NCI-H146 (cell line): ENCODE measurements at places on chromosomes 4 and X.

DNA sequence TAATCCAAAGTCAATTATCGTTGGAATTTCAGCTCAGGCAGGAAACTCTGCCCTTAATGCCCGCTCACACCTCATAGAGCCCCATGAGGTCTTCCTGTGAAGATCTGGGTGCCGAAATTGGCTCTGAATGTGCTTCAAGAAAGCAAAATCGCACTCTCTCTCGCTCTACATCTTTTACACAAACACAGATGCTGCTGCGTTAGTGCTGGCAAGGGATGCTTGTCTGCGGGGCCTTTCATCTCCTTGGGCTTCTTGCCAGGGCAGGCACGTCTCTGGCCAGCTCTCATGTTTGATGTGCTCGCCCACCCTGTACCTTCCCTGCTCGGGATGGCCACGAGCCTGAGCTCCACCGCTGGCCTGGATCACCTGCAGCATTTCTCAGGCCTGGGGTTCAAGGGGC is 66.5 kb downstream of the CLCN4 start:
- DNase-seq: no peak

DNA sequence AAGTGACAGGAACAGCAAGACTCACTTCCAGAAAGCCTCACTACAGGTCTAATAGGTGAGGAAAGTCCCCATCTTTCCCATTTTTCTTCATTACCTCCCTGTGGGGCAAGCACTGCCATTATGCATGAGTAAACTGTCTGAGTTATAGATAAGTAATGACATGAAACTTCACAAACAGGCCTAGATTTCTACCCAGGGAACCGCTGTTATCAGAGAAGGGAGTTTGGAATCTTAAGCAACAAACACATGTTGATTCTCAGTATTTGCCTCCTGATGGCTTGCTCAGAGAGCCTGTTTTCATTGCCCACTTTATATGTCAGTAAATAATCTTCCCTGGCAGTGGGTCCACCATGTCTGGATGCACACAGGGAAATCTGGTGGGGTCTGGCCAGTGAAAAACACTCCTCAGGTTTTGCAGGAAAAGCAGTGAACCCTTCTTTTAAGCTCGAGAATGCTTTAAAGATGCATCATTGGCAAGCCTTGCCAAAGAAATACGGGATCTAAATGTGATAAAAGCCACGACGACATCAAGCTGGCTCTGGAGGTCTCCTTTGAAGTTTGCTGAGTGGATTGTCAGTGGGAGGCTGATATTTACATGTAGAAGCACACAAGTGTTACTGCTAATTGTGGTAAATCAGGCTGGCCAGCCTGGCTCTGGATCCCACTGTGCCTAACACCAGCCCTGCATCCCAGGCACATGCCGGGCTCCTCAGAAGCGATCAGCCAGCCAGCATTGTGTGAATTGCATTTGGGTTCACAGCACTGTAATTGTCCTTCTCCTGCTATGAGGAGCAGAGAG is 25.2 kb downstream of the PDGFRA start:
- DNase-seq: no peak

DNA sequence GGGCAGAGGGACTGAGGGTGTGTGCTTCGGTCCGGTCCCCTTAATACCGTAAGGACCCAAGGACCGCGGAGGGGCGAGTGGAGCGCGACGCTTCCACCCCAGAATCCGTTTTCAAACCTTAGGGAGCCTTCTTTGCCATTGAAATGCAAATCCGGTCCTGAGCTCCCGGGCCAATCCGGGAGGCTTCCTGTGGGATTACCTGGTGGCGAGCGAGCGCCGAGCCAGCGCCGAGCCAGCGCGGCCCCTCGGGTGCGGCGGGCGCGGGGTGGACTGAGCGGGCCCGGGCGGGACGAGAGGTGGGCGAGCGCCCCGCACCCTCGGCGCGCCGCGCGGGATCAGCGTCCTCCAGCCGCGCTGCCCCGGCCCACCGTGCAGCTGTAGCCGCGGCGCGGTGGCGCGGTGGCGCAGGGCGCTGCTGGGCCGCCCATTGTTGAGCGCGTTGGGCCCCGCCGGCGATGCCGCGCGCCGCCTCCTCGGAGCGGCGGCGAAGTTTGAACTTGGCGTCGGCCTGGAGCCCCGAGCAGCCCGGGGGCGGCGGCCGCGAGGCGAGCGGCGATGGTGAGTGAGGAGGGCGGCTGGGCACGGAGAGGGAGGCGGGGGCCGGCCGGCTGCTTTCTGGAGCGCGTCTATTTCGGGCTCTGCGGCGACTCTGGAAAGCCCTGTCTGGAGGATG is 208.7 kb downstream of the SOWAHB start:
- DNase-seq: peak; percentile 92

DNA sequence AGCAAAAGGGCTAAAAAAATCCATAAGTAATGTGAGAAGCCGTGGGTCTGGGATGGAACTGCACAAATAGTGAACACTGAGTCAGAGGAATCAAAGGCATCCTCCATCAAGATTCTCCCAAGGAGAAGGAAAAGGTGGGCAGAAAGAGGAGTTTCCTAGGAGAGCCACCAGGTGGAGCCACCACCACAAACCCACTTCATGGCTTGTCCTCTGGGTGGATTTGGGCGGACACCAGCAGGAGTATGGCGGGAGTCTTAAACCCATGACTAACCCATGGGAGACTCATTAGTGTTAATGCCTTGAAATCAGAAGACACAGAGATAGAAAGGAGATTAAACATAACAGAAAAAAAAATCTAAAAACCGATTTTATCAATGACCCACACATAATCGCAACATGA is 147.7 kb downstream of the SH3KBP1 start:
- peak; percentile 27 for DNase-seq

GRCh38 chr4:71533121-71533520 is 194.3 kb downstream of the SLC4A4 start:
- DNase-seq: no peak

GRCh38 chr4:141004823-141005222 is 128.4 kb downstream of the RNF150 start:
- DNase-seq: no peak

DNA sequence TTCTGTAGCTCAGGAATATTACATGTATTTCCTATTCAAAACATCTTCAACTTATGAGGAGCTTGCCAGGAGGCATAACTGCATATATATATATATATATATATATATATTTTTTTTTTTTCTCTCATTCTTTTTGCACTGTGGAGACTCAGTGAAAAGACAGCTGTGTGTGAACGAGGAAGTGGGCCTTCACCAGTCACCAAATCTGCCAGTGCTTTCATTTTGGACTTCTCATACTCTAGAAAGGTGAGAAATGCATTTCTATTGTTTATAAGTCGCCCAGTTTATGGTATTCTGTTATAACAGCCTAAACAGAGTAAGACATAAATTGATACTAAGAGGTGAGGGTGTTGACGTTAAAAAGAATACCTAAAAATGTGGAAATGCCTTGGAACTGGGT is 710.6 kb downstream of the TRAM1L1 start:
- no peak for DNase-seq

- no peak for DNase-seq
These were observed 7.7 kb upstream of the APBB2 start for GRCh38 chr4:41221850-41222645.

- peak; percentile 69 for DNase-seq
These were observed 167.9 kb downstream of the SMIM20 start for GRCh38 chr4:26081795-26082498.

- no peak for DNase-seq
These were observed 35.1 kb downstream of the PIGG start for GRCh38 chr4:534101-534575.

GRCh38 chrX:16278927-16279326 is 111.6 kb downstream of the MAGEB17 start:
- no peak for DNase-seq

DNA sequence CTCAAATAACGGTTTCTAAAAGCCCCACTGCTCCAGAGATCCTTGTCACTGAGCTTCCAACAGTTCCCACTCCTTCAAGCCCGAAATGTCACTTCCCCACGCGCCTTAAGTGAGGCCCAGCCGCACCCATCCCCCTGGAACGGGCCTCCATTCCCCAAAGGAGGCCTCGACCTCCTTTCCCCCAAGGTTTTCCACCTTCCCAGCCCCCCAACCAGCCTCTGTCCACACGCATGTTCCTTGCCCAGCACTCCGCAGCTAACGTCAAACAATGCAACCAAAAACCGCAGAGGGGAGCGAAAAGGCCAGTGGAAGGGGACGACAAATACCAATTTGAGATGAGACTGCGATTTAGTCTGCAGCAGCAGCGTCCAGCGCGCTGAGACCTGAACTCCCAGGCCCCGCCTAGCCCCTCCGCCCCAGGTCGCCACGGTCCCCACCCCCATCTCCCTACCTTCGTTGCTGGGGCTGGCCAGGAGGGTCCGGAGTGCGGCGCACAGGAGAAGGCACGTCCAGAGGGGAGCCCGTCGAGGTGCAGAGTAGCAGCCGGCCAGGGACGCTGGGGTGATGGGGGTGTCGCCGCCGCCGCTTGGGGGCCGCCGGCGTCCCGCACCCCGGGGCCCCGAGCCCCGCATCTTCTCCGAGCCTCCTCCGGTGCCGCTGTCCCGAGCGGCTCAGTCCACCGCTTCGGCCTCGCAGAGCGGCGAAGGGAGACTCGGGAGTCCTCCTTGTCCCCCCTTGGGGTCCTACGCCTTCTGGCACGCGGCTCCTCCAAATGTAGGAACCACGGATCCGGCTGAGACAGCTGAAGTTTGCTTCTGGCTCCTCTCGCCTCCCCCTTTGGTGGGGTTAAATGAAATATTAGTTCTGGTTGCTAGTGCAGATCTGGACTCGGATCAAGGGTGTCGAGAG is 924 bp downstream of the EPHA5 start:
- no peak for DNase-seq

- DNase-seq: no peak
These were observed 3.6 kb downstream of the CASP6 start for GRCh38 chr4:109699553-109700225.

DNA sequence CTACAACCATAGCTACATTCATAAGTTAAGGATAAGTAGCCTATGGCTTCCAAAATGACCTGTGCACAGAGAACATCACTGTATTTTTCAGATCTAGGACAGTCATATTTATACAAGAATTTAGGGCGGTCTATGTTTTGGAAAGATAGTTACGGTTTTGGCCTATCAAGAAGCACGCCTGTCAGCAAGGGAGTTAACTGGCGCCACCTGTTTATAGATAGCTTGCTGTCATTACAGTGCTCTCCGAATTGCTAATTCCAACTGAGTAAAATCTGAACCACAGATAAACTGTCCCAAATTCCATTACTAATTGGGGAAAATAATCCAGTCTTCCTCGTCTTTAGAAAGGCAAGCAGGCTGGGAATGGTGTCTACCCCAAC is 646 bp downstream of the ABCB7 start:
- DNase-seq: no peak

DNA sequence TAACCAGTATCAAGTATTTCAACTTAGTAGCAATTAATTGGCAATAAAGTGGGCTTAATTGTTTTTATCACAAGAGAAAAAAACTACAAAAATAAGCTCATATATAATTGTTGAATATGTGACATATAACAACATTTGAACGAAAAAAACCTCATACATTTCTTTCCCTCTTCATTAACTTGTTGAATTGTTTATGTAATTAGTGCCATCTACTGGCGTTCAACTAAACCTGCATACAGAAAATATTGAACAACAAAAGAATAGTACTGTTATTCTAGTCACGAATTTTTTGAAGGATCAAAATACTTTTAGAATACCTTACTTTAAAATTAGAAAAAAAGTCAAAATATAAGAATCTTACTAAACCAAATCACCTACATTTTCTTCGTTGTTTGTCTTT is 586.5 kb upstream of the FTHL17 start:
- peak; percentile 5 for DNase-seq

DNA sequence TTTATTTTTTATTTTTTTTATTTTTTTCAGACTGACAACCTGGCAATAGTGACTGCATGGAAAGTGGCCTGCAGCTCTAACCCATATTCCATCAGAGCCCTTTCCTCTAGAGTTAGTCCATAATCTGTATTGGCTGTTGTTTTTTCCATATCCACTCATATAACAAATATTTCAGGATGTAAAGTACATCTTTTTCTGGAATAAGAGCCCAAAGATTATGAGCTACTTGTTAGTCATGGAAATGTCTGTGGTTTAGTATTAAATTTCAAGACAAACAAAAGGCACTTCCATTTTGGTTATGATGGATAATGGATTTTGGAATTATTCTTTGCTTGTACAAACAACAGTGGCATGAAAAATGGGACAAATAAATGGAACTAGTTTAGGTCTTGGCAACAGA is 296.0 kb upstream of the HS3ST1 start:
- no peak for DNase-seq

GRCh38 chrX:47168495-47169073 is 23.6 kb downstream of the RBM10 start:
- DNase-seq: no peak

DNA sequence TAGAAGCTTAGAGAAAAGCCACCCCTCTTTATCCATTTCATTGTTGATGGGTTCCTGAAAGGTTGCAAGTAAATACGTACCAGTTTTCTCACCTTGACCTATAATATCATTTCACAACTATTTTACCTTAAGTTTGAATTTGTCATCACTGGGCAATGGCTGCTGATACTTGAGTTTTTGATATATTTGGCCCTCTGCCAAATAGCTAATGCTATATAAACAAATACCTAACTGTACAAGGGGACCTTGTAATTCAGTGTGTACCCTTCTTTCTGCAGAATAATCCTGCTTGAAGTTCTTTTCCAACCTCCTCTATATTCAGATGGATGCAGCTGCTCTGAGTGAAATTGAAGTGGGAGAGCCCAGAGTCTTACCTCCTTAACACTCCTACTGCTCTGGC is 19.0 kb upstream of the GLUD2 start:
- no peak for DNase-seq

GRCh38 chr4:182351485-182351884 is 108.3 kb downstream of the TENM3 start:
- no peak for DNase-seq

DNA sequence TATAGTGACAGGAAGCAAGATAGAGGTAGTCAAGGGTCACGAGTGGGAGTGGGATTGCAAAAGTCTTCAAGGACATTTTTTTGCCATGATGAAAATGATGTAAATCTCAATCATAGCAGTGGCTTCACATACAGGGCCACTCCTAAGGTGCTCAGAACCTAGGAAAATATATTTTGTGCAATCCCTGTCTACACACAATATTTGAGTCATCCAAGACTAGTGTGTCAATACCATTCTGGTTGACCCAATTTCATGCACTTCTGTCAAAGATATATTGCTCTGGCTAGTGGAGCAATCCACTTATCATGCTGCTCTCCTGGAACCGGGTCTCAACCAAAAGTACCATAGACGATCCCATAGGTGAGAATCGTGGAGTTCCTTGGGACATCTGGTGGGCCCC is 24.2 kb upstream of the XPNPEP2 start:
- no peak for DNase-seq

- no peak for DNase-seq
These were observed 28.3 kb downstream of the FGFRL1 start for GRCh38 chr4:1039493-1040343.

DNA sequence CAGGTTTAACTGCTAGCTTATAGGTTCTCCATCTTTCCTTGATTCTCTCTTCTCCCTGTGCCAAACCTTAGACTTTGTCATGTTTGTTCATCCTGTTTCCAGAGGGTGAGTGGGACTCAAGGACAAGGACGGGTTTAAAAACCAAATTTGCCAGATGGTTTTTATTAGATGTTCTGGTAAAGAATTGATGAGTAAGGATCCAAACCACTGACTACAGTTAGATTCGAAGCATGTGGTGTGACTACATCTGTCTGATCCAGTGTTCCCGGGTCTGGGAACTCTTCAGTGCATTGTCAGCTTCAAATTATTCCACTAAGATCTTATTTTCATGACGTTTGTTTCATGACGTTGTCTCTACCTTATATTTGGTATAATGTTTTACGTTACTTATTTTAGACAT is 37.5 kb downstream of the MTMR1 start:
- DNase-seq: no peak

GRCh38 chr4:82614838-82615449 is 53.2 kb upstream of the TMEM150C start:
- DNase-seq: no peak

- DNase-seq: no peak
These were observed 17.6 kb upstream of the PRRG1 start for GRCh38 chrX:37331546-37331945.
